ENCODE measurements at places on chromosomes 12 and 14. TPM values are rescaled to one million over a fixed set of nuclear protein-coding genes. Genes with fewer than 3 reads are reported as not detected.

GRCh38 chr14:100066962-100067361, 1.7 kb downstream of the EVL start:
- DNase-seq: no peak

DNA sequence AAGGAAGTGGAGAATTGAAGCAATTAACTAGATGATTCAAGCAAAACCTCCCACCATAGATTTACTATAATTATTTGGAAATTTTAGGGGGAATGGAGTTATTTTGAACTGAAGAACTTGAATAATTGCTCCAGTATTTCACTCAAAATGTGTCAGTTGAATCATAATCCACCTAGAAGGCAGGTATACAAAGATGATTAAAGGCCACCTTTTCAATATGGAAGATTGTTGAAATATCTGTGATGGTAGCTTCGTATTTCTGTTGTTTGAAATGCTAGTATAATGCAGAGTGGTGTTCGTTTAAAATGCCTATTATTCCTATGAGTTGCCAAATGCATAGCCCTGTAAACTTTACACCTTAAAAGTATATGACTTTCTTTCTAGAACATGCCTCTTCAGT, 3.1 kb downstream of the HMGA2 start:
- DNase-seq: no peak

- no peak for DNase-seq
These were observed 2.1 kb downstream of the MSI1 start for GRCh38 chr12:120366845-120367232.

ZNF84 gene
- total RNA-seq: 24.4 TPM

MMP17 gene
- 5.4 TPM for total RNA-seq

TAS2R9 gene
- total RNA-seq: not detected
